EL (cell line): ENCODE measurements at places on chromosomes 13 and 19.

DNA sequence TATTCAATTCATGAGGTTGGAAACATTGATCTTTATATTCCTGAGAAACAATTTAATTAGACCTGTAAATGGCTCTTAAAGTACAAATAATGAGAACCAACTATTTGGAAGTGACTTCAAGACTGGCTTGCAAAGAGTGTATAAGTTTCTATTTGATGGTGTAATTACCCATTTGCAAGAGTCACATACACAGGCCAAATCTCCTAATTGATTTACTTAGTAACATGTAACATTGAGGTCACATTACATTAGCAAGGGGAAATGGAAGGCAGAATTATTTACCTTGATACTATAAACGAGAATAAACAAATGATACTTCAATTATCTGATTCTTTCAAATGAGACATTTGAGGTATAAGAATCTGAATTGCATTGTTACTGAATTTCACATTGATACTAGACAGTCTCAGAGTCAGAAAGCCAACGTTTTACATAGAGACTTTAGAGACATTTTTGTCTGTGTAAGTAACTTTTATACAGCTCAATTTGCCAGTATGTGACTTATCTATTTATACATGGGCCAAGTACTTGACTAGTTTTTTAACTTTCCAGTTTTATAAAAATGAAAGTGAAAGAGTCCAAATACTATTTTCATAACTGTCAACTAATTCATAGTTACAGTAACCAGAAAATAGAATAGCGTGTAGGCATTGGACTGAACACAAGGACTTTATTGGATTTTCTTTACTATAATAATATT, 95.6 kb upstream of the RFC3 start:
- DNase-seq, result peak; percentile 8

GRCh38 chr13:20160306-20161274, at the start of gene GJA3:
TSS of gene GJA3 (minus strand) at chr13:20161052. CDS start at chr13:20143288, 17,764 bp downstream.
- DNase-seq, result peak; percentile 58

- no peak for DNase-seq
These were observed 262.1 kb downstream of the ZNF536 start for GRCh38 chr19:30634131-30634830.

- peak; percentile 53 for DNase-seq
These were observed 16.3 kb upstream of the GPR183 start for GRCh38 chr13:99323488-99323887.

DNA sequence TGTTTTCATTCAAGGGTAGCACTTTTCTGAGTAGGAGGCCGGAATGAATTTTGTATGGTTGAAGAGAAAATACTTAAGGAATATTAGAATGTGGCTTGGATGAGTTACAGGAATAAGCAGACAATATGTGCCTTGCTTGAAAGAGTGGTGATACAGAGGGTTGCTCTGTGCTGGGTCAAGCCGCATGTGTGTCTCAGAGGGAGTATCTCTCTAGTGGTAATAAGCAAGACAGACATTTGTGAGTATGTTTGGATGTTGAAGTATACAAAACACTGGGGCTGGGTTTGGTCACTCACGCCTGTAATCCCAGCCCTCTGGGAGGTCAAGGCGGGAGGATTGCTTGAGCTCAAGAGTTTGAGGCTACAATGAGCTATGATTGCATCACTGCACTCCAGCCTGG, 103.9 kb downstream of the LMO7 start:
- no peak for DNase-seq

GRCh38 chr13:83214452-83214851, 667.8 kb downstream of the SLITRK1 start:
- DNase-seq, result peak; percentile 27

DNA sequence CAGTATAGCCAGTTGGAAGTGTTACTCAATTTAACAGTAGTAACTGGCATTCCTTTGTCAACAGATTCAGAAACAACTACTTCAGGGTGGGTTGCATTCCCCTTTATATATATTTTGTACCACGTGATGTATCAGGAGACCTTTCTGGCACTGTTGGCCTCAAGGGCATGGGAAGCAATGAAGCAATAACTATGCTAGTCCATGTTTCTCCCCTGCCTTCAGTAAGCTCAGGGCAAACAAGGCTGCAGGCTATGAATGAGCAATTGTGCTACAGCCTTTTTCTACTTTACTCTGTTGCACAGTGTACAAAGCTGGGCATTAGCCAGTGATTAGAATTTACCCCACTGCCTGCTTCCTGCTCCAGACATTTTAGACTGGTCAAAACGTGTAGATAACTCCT, 348.8 kb downstream of the GPC5 start:
- no peak for DNase-seq

DNA sequence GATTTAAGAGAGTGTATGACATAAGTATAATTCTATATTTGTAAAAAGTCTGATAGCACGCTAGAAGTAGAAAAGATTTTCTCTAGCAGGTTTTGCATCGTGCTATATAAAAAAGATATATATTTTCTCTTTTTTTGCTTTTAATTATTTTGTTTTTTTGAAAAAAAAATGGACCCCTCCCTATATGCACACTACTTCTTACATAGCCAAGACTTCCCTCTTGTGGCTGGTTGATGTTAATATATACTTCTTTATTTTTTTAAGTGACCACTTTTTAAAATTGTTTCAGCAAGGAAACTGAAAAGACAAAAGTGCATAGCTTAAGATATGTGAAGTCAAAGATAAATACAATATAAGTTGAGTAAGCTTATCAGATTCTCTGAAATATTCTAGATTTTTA, 1202.8 kb downstream of the DIAPH3 start:
- no peak for DNase-seq

GRCh38 chr19:19461306-19461670, 54.1 kb downstream of the TSSK6 start:
- DNase-seq, result no peak

DNA sequence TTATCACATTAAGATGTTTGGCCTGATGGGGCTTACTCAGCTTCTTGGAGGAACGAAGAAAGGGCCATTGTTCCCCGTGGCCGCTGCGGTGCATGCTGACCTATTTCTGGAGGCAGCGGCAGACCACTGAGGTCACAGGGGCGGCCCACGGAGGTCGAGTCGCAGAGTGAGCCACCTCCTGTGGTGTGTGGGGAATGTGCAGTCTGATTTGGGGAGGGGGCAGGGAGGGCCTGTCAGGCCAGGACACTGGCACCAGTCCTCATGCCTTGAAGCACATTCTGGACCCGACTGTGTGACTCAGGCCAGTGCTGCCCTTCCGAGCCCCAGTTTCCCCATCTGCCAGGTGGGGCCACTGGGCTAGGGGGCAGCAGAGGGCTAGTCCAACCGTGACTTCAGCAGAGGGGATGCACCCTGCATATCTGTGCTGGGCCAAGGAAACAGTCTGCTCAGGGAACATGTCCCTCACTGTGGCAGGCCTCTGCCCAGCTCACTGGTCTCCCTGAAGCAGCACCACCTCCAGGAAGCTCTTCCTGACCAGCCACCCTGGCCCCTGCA, 6.3 kb downstream of the SLC7A10 start:
- DNase-seq, result no peak

- no peak for DNase-seq
These were observed 1161.8 kb upstream of the MIR17HG start for GRCh38 chr13:90185734-90186133.

- no peak for DNase-seq
These were observed 11.1 kb upstream of the VSTM2B start for GRCh38 chr19:29514525-29515232.

- no peak for DNase-seq
These were observed 8.5 kb upstream of the EEF1AKMT1 start for GRCh38 chr13:20782116-20782708.

GRCh38 chr13:95698047-95698749, 21.3 kb downstream of the DNAJC3 start:
- no peak for DNase-seq

DNA sequence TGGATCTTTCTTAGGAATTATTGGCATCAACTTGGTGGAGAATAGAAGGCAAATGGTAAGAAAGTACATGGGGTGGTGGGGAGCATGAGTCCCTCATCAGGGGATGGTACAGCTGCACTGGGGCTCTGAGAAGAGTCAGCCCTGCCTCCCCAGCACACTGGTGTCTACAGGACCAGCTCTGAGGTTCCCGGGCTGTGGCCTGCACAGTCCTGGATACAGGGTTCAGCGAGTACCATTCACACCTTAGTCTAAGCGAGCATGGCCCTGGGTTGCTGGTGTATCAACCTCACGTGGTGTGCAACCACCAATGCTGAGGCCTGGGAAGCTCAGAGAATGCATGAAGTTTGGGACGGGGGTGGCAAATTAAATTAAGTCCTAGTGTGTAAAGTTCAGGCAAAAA, 10.1 kb downstream of the TMEM255B start:
- DNase-seq, result no peak

GRCh38 chr13:97948041-97948440, 5.4 kb upstream of the IPO5 start:
- DNase-seq, result peak; percentile 57

DNA sequence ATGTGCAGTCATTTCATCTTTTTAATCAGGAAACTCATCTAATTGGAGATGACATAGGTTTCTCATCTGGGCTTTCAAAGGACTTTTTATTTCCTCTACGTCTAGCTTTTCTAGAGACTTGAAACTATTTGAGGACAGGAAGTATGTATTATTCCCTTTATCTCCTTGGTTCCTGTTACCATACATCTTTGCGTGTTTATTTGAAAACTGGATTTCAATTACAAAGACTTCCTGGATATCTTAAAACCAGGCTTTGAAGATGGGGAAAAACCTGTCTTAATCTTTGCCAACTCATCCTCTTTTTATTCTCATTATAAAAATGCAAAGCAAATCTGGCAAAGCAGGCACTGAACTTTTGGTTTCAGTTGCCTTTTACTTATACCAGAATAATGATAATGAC, 130.5 kb downstream of the LMO7 start:
- DNase-seq, result no peak

DNA sequence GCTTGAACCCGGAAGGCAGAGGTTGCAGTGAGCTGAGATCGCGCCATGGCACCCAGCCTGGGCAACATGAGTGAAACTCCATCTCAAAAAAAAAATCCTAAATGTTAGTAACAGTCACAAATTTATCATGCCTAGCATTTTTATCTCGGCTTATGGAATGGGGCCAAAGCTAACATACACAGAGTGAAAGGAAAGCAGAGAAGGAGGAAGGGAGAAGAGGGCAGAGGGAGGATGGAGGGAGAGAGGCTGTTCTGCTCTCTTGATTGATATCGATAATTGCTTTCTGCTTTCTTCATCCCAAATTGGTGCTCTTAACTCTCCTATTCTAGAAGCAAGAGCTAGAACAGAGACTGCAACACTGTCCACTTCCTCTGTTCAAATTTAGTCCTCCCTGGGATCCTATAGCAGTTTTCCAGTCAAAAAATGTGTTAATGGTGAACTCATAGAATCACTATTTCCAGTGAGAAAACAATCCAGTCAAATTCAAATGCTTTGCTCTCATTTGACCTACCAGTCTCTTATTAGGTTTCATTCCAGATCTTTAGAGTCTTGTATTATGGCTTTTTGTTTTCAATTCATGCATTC, 15.8 kb upstream of the TUBGCP3 start:
- DNase-seq, result peak; percentile 58
